Activated CD4-positive, alpha-beta memory T cell treated with anti-CD3 and anti-CD28 coated beads for 36 hours (primary cell): ENCODE measurements at places on chromosomes 3 and 15.

DNA sequence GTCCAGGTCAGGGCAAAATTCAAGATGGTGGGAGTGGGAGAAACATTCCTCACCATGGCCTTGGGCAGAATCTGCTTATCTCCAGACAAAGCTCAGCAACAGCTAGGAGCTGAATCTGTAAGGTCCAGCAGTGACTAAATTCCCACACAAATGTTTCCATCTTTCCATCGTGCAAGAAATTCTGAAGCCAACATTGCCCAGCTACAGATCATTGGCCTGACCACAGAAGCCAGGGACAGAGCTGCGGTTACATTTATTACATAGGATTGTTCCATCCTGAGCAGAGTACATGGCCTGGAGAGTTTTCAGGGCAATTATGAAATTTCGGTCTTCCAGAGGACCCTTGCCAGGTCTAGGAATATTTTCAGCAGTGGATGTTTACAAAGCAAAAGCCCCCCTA is 100.3 kb downstream of the LIPC start:
- H3K27ac ChIP-seq: no peak overlapping the region
- H3K27me3 ChIP-seq: no peaks in the 10 kb centered on the region
- H3K4me3 ChIP-seq: no peak overlapping the region
- no peak for DNase-seq

- H3K4me1 ChIP-seq: peaks cover 7% of the 10 kb centered on the region
- no peaks in the 10 kb centered on the region for H3K36me3 ChIP-seq
- H3K27me3 ChIP-seq: peaks cover 2% of the 10 kb centered on the region
- H3K4me3 ChIP-seq: no peak overlapping the region
- no peak for DNase-seq
These were observed 105.0 kb upstream of the GAP43 start for GRCh38 chr3:115518100-115518852.

DNA sequence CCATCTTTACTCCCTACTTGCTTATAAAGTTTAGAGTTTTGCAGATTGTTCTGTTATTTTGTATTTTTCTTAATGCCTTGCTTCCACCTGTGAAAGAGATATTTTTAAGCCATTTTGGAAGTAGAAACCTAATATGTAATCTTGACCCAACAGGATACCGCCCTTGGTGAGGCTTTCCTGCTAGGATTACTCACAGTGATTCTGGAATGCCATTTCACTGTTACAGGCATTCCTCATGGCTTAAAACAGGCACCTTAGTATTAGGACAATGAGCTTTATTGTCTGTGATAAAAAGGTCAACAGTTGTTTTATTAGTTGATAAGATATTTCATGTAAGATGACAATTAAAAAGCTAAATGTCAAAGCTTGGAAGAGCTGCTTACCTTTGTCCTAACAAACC is 58.2 kb downstream of the PHLDB2 start:
- no peaks in the 10 kb centered on the region for H3K4me1 ChIP-seq
- DNase-seq: no peak
- no peak overlapping the region for H3K27ac ChIP-seq
- no peak overlapping the region for H3K4me3 ChIP-seq
- H3K36me3 ChIP-seq: peaks cover 3% of the 10 kb centered on the region
- H3K27me3 ChIP-seq: no peaks in the 10 kb centered on the region

DNA sequence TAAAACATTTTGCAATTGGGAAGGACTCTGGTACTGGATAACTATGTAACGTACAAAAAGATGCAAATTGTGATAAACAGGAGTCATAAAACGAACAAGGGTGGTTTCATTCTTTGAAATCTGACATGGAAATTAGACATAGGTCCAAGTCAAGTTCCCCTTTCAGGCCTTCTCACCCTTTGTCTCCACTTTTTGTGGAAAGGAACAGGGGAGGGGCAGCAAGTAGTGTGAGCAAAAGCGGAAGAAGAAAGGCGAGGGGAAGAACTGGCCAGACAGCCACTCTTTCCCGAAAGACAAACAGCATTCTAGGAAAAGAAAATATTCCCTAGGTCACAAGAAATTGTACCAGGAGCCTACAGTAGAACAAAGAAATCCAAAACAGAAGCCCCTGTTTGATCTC is 52.6 kb downstream of the MCF2L2 start:
- H3K27me3 ChIP-seq: no peaks in the 10 kb centered on the region
- H3K27ac ChIP-seq: no peak overlapping the region
- no peaks in the 10 kb centered on the region for H3K36me3 ChIP-seq
- peaks cover 28% of the 10 kb centered on the region for H3K4me1 ChIP-seq

GRCh38 chr15:60729850-60730458 is 251.0 kb upstream of the ICE2 start:
- H3K4me1 ChIP-seq: peaks cover 51% of the 10 kb centered on the region
- peak overlapping the region; percentile 61 for H3K4me3 ChIP-seq
- peaks cover 18% of the 10 kb centered on the region for H3K36me3 ChIP-seq
- DNase-seq: peak; percentile 74
- peak overlapping the region; percentile 60 for H3K27ac ChIP-seq
- no peaks in the 10 kb centered on the region for H3K27me3 ChIP-seq
